ENCODE measurements at places on chromosomes 7 and 10.

GRCh38 chr7:123727071-123727837 lies 21.5 kb downstream of the WASL start:
- no peak for DNase-seq

- DNase-seq = no peak
Observed at GRCh38 chr7:68846811-68847325, 751.4 kb upstream of the AUTS2 start.

GRCh38 chr10:127398140-127398970 lies 150.8 kb upstream of the NPS start:
- DNase-seq = no peak

DNA sequence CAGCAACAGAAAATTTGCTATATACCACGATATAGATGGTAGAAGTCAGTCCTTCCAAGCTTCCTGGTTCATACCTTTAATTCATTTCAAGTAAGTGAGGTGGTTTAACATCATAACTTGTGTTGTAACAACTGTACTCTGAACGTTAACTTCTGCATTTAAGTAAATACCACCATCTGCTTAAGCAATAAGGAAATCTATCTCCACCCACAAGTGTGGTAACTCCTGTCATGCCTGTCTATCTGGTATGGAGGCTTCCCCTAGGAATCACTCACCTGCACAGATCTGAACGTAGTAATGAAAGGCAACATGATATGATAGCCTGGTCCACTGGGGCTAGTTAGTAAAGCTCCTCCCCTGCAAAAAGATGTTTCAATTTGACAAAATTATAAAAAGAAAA lies 2.3 kb downstream of the ERLIN1 start:
- no peak for DNase-seq

GRCh38 chr7:32415936-32416335 lies 74.2 kb downstream of the LSM5 start:
- no peak for DNase-seq

DNA sequence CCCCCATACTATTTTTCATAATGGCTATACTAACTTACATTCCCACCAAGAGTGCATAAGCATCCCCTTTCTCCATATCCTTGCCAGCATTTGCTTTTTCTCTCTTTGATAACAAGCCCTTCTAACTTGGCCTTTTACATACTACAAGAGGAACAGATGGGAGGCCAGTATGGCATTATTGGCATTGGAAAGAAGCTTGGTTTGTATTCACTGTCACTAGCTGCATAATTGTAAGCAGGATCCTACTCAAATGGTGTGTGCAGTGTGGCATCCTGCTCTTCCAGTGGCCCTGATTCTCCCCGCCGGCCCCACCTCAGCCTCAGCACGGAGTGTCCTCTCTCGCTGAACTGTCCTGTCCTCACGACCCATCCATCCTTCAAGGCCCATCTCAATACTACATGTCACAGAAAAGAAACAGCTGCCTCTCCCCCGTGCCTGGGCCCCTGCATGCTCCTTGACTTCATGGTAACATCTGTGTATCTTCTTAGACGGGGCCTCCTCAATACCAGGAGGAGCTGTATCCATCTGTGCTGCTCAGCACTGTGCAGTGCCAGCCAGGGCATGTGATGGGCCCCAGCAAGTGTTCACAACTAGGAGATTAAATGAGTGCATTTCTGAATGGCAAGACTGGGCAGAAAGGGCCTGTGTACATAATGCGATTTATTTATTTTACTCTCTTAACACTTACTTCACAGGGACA lies 205.2 kb downstream of the COBL start:
- DNase-seq = peak; percentile 74
